Activated naive CD8-positive, alpha-beta T cell treated with anti-CD3 and anti-CD28 coated beads, Interleukin-2, amount 50 U/mL, for 24 hours (primary cell): ENCODE measurements at places on chromosomes 6 and 20.

DNA sequence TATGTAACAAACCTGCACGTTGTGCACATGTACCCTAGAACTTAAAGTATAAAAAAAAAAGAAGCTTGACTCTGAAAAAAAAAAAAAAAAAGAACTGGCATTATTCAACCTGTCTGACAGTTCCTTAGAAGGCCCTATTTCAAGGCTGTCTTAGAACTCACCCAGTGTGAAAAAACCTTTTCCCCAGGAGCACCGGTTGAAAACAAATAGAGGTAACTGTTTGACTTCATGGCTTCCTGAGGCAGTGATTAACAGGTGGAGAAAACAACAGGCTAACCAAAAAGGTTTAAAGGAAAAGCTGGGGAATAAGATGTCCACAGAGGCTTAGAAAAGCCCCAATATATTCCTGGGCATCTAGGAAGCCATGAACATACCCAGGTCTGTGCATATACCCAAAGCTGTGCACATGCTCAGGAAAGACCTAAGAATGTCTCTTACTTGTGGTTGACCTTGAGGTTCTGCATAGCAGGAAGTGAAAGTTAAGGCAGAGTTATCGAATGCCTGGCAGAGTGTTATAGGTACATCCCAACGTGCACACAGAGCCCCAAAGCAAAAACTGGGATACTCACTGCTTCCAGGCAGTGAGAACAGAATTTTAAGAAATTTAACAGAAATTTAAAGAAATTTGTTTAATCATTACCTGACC, 7.0 kb downstream of the UQCC1 start:
- DNase-seq = no peak

- DNase-seq = no peak
Measured at GRCh38 chr6:22219925-22220324, 76.9 kb downstream of the PRL start.

GRCh38 chr6:168150551-168151320, 71.7 kb upstream of the FRMD1 start:
- no peak for DNase-seq

GRCh38 chr6:149111556-149112115, 205.9 kb upstream of the TAB2 start:
- DNase-seq = no peak

GRCh38 chr20:54929191-54929590, 453.8 kb downstream of the DOK5 start:
- no peak for DNase-seq

DNA sequence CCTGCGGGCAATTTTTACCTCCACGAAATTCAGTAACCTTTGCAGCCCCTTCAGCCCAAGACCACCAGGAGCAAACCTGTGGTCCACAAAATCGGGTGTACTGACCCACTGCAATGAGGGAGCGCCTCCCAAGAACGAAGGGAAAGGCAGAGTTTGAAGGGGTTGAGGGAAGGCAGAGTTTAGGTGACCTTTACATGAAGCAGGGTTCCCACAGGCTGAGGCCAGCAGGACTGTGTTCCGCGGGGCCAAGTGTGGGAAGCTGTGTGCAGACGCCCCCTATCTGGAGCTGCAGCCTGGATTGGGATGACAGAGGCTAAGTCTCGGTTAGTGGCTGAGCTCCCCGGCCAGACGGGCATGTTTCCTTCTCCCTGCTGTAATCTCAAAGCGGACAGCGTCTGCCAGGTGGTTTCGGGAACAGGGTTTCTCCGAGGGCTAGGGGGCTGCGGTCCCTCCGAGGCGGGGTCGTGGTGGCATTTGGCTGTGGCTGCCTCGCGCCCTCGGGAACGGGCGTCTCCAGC, 826 bp upstream of the PYGB start:
- DNase-seq = peak; percentile 33

DNA sequence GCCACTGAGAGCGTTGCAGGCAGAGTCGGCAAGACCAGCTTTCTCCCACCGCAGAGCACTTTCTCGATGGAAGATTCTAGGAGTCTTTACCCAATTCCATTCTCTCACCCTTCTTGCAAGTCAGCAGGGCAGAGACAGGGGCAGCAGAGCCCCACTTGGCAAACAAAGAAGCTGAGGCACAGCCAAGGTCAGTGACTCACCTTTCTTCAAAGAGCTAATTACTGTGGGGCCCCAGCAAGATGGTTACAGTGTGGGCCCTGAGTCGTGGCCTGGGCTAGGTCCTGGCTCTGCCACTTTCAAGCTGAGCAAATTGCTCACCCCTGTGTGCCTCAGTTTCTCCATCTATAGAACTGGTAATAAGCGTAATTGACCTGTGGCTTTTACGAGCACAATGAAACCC, 277.0 kb downstream of the PREX1 start:
- DNase-seq = no peak

- no peak for DNase-seq
Measured at GRCh38 chr6:126524811-126525326, 185.0 kb downstream of the CENPW start.

DNA sequence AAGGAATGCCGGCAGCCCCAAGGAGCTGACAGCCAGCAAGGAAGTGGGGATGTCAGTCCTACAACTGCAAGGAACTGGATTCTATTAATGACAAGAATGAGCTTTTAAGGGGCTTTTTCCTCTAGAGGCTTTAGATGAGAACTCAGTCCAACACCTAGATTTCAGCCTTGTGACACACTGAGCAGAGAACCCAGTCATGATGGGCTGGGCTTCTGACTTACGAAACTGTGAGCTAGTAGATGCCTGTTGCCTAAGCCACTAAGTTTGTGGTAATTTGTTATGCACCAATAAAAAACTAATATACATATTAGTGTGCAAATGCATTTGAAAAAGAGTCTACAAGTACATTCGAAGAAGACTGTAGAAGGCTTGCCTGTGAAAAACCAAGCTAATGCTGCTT, 263.3 kb downstream of the SOX4 start:
- no peak for DNase-seq

- no peak for DNase-seq
Measured at GRCh38 chr6:111555036-111555435, 50.6 kb downstream of the TRAF3IP2 start.

DNA sequence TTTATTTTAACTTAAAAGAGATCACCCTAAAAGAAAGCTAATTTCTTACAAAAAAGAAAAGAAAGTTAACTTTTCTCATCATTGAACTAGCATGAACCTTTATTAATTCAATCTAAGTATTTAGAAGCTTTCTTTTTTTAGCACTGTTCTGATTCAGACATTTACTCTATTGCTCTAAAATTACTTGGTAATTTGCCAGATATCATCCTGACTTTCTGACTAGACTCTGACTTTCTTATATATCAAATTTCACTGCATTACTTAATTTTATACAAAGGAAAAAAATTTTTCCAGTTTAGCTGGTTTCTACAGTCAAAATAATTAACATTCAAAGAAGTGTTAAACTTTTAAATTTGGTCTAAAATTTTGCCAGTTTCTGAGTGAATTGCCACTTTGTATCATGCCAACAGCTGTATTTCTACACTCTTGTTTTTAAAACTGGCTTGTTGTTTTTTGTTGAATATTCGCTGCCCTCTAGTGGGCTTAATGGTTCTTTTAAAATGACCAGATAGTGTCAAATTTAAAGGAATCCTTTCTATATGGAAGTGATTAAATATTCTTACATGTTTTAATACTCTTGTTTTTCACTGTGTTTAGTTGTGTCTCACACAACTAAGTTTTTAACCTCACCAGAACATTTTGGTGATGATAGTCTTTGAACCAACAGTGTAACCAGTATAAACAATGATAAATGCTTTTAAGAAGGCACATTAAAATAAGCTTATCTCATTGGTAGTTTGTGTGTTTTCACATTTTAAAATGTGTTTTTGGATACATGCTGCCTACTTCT, 102.0 kb downstream of the POPDC3 start:
- no peak for DNase-seq

DNA sequence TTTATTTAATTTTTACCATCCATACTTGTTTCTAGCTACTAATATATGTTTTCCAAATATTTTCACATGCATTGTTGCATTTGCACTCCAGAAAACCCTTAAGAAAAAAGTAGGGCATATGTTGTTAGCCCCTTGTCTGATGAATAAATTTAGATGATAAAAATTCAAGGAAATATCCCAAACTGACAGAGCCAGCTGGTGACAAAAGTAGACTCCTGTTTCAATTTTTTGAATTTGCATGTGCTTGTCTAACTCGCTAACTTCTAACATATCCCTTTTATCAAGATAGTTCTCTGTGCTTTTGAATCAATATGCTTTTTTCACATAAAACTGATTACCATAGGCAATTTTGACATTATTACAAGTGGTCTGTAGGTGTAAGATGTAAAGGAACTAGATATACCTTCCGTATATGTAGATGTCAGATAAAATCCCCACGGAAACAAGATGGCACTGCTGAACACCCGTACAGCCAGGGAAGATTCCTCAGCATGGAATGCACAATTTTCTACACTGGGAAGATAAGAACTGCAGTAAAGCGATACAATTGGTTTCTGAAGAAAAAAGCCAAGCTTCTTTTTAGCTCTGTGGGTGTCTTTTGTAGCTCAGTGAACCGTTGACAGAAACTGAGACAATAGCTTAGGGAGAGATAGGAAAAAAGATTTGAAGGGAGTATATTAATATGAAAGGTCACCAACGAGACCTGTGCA, 437.6 kb upstream of the RNF217 start:
- DNase-seq = no peak

- DNase-seq = no peak
Measured at GRCh38 chr6:2980465-2980855, 9.1 kb upstream of the SERPINB6 start.

GRCh38 chr6:34630040-34630439, 66.5 kb downstream of the ILRUN start:
- DNase-seq = no peak

GRCh38 chr20:9916761-9917160, 77.9 kb upstream of the PAK5 start:
- DNase-seq = no peak

DNA sequence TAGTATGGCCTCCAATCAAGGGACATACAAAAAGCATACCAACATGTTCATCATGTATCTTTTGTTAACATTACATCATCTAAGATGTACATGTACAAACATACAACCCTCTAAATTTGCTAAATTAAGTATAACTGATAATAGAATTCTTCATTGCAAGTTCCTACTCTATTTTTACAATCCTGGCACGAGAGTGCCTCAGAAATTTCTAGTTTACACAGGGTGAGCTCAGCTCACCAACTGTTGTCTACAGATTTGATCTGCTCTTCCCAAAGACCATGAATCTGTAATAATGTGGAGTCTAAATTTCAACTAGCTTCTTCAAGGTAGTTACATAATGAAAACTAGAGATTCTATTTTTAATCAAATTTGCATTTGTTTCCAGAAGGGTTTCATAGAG, 179.7 kb downstream of the HIVEP2 start:
- no peak for DNase-seq

GRCh38 chr6:140441256-140441655, 1066.8 kb upstream of the CITED2 start:
- no peak for DNase-seq

DNA sequence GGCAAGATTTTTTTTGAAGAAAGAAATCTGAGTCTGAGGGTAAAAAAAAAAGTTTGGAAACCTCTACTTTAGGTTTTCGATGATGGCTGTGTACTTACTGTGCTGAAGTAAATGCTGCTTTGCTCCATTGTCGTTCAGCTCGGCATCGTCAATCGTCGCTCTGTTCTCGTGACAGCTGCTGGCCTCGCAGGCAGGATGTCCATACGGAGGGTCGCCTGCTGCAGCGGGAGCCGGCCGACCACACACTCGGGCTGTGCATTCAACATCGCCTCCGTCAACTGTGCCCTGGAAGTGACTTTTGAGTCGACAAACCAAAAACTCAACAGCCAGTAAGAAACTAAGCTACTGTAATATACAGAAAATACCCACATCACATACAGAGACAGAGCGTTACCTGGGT, 53.1 kb upstream of the SMOC2 start:
- DNase-seq = no peak

DNA sequence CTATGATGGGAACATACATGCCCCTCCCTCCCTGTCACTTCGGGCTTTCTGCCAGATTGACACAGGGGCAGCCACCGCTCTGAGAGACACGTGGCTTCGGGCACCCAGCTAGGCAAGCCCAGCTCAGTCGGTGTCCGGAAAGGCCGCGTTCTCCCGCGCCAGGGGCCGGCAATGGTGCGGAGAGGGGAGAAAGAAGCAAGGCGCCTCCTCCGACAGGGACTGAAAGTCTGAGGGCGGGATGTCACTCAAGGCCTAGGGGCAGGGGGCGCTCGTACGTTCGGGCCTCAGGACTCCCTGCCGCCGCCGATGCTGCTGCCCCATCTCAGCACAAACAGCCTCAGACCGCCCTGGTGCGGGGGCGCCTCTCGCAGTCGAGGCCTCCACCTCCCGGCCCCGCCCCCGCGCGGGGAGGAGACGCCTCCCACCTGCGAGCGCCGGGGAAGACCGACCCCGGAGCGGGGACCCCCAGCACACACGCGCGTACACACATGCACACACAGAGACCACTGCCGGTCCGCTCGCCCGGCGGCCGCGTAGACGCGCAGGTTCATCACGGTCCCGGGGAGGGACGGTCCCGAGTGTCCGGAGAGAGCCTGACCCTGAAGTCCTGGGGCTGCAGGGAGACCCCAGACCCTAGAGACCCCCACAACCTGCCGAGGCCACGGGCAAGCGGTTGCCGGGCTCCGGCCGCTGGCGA, 1.9 kb downstream of the GRM4 start:
- peak; percentile 49 for DNase-seq

DNA sequence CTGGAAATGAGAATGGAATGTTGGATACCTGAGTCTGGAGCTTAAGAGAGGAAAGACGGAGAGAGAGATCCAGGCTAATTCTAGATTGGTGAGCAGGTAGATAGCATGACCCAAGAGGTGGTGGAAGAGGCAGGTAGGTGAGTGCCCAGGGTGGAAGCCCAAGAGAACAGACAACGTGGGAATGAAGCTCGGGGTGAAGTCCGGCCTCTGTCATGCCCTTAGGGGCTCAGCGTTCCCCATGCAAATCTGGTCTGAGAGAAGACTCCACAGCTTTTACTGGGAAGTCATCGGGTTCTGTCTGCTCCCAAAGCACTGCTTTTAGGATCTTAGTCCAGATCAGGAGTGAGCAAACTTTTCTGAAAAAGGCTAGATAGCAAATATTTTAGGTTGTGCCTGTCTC, 3.6 kb downstream of the NELFCD start:
- no peak for DNase-seq

GRCh38 chr20:50613438-50614169, 77.7 kb downstream of the RIPOR3 start:
- no peak for DNase-seq

GRCh38 chr20:34708621-34709043, 4.5 kb downstream of the TP53INP2 start:
- DNase-seq = peak; percentile 75

- no peak for DNase-seq
Measured at GRCh38 chr20:56859801-56860261, 230.7 kb downstream of the TFAP2C start.

GRCh38 chr6:162076816-162077215, 650.8 kb downstream of the PRKN start:
- no peak for DNase-seq

GRCh38 chr6:29943053-29943966, 978 bp downstream of the HLA-A start:
- no peak for DNase-seq

DNA sequence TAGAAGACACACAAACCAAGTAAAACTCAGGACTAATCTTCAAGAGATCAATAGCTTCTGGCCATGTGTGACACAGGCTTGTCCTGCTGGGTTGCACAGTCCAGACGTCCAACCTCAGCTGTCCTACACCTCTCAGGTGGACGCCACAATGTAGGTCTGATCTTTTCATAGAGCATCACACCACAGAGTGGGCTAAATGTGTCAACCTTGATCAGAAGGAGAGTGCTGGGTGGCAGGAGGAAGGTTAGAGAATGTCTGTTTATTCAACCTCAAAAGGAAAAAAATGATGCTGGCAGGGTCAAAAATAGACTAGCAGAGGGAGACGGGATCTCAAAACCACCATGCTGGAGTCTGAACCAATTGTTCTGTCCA, 41.7 kb downstream of the GFOD1 start:
- DNase-seq = no peak
